Smooth muscle cell of the coronary artery (primary cell): ENCODE measurements at places on chromosomes 6 and 20. TPM values are rescaled to one million over a fixed set of nuclear protein-coding genes. Genes with fewer than 3 reads are reported as not detected.

The CALHM6 gene
- total RNA-seq, result 0.23 and 0.90 TPM in 2 replicates

The DEFB132 gene
- not detected in 2 replicates for total RNA-seq

The NINL gene
- 6.0 and 6.7 TPM in 2 replicates for total RNA-seq

The UST gene
- total RNA-seq, result 16.6 and 18.6 TPM in 2 replicates

The MEI4 gene
- not detected in 2 replicates for total RNA-seq

The FGD2 gene
- not detected in 2 replicates for total RNA-seq

The ZSCAN23 gene
- 0.94 and 2.4 TPM in 2 replicates for total RNA-seq

The MATN4 gene
- total RNA-seq, result 0.23 TPM in 1 of 2 replicates, not detected in the other

The NKAPL gene
- 0.75 and 1.4 TPM in 2 replicates for total RNA-seq

The SPTLC3 gene
- 0.98 and 2.1 TPM in 2 replicates for total RNA-seq

The HSPA12B gene
- 3.5 TPM in 1 of 2 replicates, not detected in the other for total RNA-seq

The RIPPLY2 gene
- total RNA-seq, result under 0.01 TPM in 1 of 2 replicates, not detected in the other

The BPIFB1 gene
- total RNA-seq, result not detected in 2 replicates

The KIAA0408 gene
- 0.15 and 0.23 TPM in 2 replicates for total RNA-seq
